Effector memory CD8-positive, alpha-beta T cell (primary cell): ENCODE measurements at places on chromosomes 2 and 18.

DNA sequence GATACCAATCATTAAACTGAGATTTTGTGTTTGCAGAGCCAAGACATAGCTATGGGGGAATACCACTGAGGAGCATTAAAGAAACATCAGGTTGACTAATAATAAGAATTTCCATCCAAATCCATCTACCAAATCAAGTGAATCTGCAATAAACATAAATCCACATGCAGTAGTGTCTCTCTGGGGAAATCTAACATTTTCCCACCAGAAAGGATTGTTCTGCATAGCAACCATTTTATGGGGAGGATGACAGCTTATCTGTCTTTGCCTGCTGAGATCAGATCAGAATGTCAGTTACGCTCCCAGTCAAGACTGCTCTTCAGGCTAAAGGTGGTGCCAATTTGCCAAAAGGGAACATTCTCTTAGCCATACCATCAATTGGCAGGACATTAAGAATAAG is 1098.9 kb upstream of the CHAC2 start:
- no peak for DNase-seq

DNA sequence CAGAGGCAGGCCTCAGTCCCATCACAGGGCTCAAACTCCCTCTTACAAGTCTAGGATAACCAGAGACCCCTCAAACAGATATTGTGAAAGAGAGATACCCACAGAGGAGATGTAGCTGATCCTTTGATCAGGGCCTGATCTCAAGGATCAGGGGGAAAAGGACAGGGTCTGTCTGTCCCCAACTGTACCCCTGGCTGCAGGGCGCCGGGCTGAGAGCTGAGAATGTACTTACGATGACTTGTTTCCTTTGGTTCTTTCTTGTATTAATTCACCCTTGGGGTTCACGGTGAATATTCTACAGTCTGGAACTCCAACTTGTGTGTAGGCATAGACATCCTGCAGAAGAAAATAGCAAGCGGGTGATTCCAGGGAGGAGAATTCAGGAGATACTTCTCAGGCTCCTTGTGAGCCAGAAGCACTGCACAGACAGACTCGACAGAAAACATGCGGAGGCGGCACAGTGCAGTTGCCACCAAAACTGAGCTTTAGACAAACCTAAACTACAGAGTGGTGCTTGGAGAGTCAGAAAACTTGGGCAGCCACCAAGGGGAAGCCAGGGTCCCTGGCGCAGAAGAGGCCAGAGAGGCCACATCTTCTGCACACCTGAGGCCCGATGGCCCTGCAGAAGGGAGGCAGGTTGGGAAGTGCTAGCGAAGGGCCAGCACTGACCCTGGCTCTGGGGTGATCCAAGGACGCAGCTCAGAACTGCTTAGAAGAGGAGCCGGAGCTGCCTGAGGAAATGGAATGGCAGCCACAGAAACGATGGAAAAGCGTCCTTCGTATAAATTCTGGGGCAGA is 73.9 kb downstream of the EMILIN2 start:
- no peak for DNase-seq

DNA sequence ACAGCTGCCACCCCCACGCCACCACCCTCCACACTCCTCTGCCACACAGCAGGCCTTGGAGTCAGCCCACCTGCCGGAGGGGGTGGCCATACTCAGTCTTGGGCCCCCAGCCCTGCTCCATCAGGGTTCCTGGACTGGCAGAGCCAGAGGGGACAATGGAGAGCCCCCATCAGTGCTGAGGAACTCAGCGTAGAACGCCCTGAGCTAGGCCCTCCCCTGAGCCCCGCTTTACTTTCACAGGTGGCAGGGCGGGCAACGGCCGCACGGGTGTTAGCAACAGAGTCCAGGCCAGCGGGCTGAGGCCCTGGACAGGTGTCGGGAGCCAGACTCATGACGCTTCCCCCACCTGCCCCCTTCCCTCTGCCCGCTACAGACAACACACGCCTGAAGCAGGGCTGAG is 47.1 kb downstream of the FOSL2 start:
- no peak for DNase-seq

GRCh38 chr2:3112131-3112530 is 265.5 kb downstream of the EIPR1 start:
- DNase-seq = no peak

DNA sequence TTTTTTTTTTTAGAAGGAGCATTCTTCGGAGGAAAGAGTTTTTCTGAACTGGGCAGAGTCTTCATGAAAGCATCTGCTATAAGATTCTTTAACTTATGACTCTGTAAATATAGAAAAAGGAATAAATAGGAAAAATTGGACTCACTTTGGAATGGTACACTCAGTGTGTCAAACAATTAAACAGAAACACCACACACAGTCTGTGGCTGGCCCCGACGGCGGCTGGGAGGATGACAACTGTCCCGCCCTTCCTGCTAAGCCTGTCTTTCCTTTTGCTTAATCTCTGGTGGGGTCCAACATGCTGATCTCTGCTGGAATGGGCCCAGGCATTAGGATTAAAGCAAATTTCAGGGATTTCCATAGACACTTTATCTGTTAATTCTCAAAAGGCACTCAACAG is 12.5 kb upstream of the RAB31 start:
- DNase-seq = no peak

DNA sequence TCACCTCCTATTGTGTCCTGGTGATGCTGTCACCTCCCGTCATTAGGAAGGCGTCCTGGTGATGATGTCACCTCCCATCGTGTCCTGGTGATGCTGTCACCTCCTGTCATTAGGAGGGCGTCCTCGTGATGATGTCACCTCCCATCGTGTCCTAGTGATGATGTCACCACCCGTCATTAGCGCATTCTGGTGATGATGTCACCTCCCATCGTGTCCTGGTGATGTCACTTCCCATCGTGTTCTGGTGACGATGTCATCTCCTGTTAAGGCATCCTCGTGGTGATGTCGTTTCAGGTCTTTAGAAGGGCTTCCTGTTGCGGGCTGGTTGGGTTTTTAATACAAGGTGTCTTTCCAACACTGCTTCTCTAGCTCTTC is 40.7 kb downstream of the CTDP1 start:
- no peak for DNase-seq

GRCh38 chr2:189685540-189686229 is 11.2 kb downstream of the ANKAR start:
- DNase-seq = no peak

DNA sequence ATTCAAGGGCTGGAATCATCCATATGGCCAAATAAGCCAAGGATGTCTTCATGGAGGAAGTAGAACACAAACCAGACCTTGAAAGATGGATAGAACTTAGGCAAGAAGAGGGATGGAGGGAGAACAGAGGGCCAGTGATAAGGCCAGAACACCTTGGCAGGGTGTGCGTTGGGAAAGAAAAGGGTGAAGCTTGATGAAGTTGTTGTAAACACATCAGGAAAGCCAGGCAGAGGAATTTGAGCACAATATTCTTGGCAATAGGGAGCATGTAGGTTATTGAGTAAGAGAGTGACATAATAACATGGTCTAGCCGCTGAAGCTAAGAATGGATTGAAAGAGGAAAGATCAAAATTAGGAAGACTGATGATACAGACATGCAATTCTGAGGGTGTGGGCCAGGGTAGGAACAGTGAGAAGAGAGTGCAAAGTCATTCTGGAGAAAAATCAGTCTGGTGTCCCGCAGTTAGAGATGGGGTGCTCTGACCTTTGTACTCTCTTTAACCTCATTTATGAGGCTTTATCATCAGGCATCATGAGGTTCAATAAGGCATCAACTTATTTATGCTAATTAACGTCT is 41.0 kb downstream of the SLC14A2 start:
- no peak for DNase-seq

DNA sequence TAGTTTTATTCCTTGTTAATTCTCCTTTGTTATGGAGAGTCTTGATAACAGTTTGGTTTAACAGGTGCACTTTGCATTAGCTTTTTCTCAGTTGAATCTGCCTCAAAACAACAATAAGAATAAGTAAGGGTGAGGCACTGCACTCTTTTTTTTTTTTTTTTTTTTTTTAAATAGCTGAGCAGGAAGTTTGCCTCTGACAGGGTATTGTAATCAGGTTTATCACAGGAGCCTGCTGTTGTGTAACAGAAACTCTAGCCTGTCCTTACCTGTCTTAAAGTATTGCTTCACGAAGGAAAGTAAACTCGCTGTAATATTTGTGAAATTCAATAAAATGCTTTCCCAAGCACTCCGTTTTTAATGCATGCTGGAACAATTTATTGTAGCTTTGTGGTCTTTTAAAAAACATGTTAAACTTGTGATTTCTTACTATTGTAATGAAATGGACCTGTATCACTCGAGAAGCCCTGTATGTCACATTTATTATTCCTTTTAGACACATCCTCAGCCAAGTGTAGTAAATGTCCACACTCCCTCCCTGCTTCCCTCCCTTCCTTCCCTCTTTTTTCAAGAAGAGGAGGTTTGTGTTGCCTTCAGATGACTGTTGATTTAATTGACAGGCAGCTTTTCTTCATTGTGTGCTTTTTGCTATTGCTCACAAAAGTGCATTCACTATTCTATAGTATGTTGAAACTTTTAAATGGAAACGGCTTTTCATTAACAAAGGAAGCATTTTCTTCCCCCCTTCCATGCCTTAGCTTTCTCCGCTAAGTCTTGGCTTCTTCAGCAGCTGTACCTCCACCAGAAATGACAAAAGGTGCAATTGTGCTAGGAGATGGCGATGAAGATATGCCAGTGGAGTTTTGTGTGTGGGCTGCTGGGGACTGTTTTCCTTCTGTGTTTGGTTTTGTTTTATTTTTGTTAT is 52.7 kb downstream of the TAF1B start:
- no peak for DNase-seq

- DNase-seq = no peak
Measured at GRCh38 chr2:192139813-192140212, 54.9 kb downstream of the TMEFF2 start.

GRCh38 chr2:231337807-231338759 is 57.4 kb upstream of the B3GNT7 start:
- DNase-seq = no peak

GRCh38 chr2:27552941-27553340 is 29.9 kb upstream of the ZNF512 start:
- DNase-seq = no peak

GRCh38 chr18:23618862-23619387 is 32.6 kb upstream of the NPC1 start:
- DNase-seq = no peak

GRCh38 chr18:378079-378478 is 110.2 kb upstream of the THOC1 start:
- no peak for DNase-seq

GRCh38 chr2:44927985-44928482 is 13.5 kb upstream of the SIX3 start:
- DNase-seq = no peak

DNA sequence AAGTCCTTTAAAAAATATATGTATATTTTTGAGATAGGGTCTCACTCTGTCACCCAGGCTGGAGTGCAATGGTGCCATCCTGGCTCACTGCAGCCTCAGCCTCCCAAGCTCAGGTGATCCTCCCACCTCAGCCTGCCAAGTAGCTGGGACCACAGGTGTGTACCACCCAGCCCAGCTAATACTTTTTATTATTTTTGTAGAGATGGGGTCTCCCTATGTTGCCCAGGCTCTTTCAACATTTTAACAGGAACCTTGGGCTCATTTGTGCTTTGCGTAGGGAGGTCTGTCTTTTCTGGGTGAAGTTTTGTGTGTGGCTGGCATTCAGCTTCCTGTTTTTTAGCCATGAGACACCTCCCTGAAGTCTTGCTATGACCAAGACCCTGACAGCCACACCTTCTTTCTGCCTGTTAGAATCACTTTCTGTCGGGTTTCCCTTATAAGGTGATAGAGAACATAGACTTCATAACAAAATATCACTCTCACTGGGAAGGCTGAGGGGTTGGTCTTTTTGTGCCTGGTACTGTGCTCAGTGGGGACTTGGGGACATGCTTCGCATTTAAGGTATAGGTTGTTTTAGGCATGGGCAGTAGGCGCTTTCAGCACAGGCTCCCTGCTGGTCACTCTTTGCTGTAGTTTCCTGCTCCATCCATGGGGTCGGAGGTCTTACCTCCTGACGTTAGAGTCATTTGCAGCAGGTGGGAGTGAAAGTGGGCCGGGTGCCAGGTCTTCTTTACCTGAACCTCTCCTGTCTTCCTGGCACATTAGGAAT is 3.4 kb downstream of the RAB31 start:
- DNase-seq = no peak

DNA sequence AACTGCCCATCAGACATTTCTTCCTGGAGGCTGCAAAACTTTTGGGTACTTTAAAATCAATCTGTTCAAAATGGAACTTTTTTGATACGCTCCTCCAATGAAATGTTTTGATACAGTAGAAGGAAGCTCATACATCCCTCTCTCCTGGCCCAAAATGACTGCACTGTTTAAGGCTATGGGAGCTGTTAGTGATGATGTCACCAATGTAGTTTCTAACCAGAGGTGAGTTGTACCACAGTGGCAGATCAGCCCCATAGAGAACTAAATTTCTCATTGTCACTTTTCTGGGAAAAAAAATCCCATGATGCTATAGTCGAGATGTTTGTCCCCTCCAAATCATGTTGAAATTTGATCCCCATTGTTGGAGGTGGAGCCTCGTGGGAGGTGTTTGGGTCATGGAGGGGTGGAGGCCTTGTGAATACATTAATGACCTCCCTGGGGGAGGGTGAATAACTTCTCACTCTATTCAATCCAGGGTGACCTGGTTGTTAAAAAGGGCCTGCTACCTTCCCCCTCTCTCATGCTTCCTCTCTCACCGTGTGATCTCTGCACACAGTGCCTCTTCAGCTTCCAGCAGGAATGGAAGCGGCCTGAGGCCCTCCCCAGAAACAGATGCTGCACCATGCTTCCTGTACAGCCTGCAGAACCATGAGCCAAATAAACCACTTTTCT is 117.4 kb upstream of the NPAS2 start:
- DNase-seq = no peak

GRCh38 chr2:72012886-72013574 is 134.6 kb downstream of the CYP26B1 start:
- DNase-seq = no peak

DNA sequence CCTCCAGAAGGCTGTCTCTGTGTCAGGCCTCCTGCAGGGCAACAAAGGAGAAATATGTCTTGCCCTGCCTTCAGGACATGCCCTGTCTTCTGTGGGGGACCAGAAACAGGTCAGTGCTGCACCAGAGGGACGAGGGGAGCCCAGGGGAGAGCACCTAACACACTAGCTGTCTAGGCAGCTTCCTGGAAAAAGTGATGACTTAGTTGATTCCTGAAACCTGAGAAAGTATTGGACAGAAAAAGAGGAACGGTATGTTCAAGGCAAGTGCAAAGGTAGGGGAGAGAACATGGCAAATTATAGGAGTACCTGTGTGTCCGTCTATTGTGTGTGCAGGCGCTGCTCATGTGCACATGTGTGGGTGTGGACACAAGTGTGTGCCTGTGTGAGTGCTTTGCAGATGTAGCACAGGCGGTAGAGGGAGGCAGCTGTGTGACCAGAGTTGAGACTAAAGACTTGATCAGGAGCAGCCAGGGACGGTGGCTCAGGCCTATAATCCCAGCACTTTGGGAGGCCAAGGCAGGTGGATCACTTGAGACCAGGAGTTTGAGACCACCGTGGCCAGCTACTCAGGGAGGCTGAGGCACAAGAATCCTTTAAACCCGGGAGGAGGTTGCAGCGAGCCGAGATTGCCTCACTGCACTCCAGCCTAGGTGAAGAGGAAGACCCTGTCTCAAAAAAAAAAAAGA is 119.5 kb downstream of the GYPC start:
- DNase-seq = no peak
